D341Med (cell line): ENCODE measurements at places on chromosomes 5 and 9.

GRCh38 chr5:71960195-71960594 lies 147.1 kb upstream of the MAP1B start:
- DNase-seq, result no peak

DNA sequence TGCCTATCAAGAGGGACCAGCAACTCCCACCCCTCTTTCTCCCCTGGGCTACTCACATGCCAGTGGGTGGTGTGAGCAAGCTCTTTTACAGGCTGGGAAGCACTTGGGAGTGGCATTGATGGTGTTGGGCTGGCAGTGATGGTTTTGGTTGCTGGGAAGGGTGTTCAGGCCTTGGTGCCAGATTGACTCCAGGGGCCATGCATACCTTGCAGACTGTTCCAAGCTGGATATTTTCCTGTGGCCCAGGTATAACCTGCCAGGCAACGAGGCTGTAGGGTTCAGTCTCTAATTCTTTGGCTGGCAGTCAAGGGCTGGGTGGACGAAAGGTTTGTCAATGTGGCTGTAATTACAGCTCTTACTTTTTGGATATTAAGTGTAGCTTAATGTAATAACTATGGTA lies 177.3 kb downstream of the MACROH2A1 start:
- peak; percentile 4 for DNase-seq

GRCh38 chr5:149317281-149318048 lies 27.8 kb upstream of the GRPEL2 start:
- DNase-seq, result peak; percentile 60

DNA sequence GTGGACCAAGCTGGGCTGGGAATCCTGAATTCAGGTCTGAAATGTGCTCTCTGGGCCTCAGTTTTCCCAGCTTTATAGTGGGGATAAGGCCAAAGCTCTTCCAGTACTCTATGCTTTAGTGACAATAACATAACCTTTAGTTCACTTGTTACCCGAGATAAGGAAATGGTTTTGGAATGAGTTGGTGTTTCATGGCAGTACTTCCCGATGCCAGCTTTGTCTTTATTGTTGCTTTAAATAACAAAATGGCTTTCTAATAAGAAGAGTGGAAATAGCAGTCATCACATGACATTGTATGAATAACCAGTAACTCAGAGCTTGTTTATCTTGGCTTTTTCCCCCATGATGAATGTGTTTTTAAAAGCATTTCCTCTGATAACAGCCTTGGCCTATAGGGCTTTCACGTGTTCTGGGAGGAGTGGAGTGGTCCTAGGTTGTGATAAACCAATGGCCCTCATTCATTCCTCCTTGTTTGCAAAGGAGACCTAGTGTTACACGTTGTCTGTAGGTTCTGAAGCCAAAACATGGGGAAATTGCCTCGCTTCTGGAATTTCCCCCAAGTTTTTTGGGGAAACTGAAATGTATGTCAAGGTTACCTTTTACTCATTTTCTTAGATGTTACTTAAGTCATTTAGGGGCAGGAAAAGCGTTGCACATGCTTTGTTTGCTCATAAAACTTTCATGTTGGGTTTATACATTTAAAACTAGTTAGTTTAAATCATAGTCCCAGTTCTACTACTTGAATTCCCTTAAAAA lies 53.7 kb downstream of the ZNF618 start:
- DNase-seq, result no peak
